ENCODE measurements at places on chromosomes 11 and 22. TPM values are rescaled to one million over a fixed set of nuclear protein-coding genes. Genes with fewer than 3 reads are reported as not detected.

NAALAD2 gene
- total RNA-seq, result 2.0 TPM

GPR83 gene
- total RNA-seq, result 0.28 TPM

- H3K4me3 ChIP-seq, result no peak overlapping the region
- peak overlapping the region; percentile 88 for H3K27ac ChIP-seq
- H3K4me1 ChIP-seq, result no peaks in the 10 kb centered on the region
- no peaks in the 10 kb centered on the region for H3K36me3 ChIP-seq
- H3K27me3 ChIP-seq, result no peaks in the 10 kb centered on the region
Measured at GRCh38 chr22:31295831-31296657, 3.8 kb upstream of the PIK3IP1 start.

CALCA gene
- not detected for total RNA-seq

DNA sequence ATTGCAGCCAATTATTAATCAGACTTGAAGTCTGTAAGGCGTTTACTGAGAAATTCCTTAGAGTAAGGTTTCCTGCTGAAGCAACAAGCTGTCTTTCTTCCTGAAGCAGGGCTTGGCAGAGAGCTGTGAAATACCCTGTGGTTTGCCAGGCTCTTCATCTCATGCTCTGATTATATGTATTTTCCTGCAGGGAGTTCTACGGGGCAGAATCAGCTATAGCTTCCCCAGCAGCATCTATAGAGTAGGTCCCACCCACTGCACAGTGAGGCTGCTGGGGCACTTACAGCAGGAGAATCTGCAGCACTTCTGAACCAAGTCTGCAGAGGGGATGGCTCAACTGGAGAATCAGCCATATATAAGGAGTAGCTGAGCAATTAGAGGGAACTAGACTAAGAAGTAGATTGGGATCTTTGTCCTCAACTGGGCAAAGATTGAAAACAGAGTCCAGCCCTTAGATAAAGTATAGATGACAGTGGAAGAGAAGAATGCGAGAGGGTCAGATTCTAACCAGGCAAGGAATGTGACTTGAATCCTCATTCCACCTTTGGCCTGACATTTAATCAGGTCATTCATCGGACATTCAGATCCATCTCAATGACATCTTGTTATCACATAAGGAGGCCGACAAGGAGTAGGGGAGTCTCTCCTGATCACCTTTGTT lies 37.6 kb downstream of the CNTF start:
- no peaks in the 10 kb centered on the region for H3K36me3 ChIP-seq
- no peaks in the 10 kb centered on the region for H3K27me3 ChIP-seq
- no peak overlapping the region for H3K27ac ChIP-seq
- DNase-seq, result no peak
- H3K4me3 ChIP-seq, result no peak overlapping the region

DNA sequence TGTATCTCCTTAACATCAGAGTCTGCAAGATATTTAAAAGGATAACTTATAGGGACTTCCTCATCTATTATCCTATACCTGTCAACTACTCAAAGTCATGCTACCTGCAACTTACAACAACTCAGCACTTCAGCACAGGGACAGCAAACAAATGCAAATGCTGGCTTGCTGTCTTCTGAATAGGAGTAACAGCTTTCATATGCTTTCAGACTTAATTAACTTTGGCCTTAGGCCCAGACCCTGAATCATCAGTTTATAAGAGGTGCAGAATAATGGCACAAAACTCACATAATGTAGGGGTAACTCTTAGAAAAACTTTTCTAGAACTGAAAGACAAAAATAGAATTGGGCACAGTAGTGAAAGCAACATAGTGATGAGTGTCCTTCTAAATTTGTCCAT lies 953.4 kb downstream of the DLG2 start:
- H3K27ac ChIP-seq, result no peak overlapping the region
- H3K4me3 ChIP-seq, result no peak overlapping the region
- no peaks in the 10 kb centered on the region for H3K4me1 ChIP-seq
- no peaks in the 10 kb centered on the region for H3K27me3 ChIP-seq
- DNase-seq, result no peak
- H3K36me3 ChIP-seq, result no peaks in the 10 kb centered on the region

TEX54 gene
- total RNA-seq, result not detected

All from kidney (tissue), 22 donors.